Activated T-helper 17 cell treated with anti-CD3 and anti-CD28 coated beads, Interleukin-2, amount 50 U/mL, for 72 hours (primary cell): ENCODE measurements at places on chromosomes 6 and 20. TPM values are rescaled to one million over a fixed set of nuclear protein-coding genes. Genes with fewer than 3 reads are reported as not detected.

DNA sequence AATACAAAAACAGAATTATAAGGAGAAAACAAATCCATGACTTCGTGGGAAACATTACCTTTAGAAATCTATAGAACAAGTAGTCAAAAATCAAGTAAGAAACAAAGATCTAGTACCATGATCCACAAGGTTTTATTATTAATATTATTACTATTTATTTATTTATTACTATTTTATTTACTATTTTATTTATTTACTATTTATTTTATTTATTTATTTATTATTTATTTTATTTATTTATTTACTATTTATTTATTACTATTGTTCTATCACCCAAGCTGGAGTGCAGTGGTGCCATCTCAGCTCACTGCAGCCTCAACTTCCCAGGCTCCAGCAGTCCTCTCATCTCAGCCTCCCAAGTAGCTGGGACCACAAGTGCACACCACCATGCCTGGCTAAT lies 13.5 kb upstream of the ELMO2 start:
- ATAC-seq: no peak

DNA sequence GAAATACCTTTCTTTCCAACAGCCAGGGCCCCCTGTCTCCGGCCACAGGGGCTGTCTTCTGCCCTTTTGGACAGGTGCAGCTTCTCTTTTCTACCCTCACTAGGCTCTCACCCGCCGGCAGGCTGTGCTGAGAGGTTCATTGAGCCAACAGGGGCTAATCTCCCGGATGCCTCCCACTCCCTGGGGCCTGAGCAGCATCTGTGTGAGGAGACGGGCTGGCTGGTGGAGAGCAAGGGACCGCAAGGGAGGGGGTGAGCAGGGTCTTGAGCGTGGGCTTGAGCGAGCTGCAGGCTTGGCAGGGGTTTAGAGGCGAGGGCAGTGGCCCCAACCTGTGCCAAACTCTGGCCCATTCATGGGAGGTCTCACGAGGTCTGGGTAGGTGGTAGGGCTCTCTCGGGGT lies 56.5 kb upstream of the CST7 start:
- no peak for ATAC-seq

DNA sequence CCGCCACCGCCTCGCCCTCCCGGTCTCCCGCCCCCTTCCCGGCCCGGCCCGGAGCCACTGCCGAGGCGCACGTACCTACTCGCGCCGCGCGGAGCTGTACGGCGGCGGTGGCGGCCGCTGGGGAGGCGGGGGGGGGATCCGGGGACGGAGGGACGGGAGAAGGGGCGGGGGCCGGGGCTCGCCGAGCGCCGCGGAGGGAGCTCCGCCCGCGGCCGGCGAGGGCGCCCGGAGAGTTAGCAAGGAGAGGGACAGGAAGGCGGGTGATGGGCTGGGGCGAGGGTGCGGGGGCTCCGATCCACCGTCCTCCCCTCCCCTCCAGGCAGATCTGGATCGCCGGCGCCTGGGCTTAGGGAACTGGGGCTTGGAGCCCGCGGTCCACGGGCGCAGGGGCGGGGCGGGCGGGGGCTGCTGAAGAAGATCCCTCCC lies 548 bp upstream of the TMEM74B start:
- ATAC-seq: peak; percentile 29

GRCh38 chr6:6284221-6284966 lies 36.1 kb downstream of the F13A1 start:
- no peak for ATAC-seq

DNA sequence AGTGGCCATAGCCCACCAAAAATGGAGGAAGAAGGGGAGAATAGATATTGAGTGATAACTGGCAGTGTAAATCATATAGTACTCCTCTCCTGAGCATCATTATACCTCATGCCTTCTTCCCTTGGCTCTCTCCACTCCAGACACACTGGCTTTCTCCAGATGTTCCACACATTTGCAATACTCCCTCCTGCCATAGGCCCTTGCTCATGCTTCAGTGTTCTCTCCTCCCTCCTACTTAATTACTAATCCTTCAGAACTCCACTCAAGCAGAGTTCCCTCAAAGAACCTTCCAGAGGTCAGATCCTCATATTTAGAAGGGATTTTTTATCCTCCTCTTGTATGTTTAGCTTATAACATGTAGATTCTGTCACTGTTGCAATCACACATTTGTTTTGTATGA lies 279.5 kb upstream of the SUPT3H start:
- ATAC-seq: no peak

DNA sequence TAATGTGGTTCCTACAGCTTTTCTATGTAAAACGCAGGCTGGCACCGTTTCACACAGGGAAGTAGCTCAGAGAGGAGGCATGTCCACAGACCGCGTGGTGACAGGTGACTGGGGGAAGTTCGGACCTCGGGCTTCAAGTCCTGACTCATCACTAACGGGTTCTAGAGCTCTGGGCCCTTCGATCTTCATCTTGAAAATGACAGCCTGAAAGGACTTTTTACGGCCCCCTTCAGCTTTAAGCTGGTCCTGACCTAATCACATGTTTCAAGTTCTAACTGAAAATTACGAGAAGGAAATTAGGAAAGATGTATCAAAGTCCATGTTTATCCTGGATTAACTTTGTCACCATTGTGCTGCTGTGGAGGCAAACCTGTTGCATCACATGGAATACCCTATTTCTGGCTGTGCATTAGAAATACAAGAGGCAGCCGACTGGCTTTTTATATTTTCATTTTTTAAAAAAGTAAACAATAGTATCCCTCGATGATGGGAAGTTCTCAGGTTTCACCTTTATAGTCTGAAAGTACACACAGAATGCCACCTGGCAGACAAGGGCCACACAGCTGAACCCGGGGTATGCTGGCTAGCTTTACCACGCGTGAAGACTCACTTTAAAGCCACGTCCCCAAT lies 2.0 kb downstream of the MAN1A1 start:
- peak; percentile 22 for ATAC-seq

NR2E1 gene
- not detected for total RNA-seq

DEFB132 gene
- total RNA-seq: not detected

DNA sequence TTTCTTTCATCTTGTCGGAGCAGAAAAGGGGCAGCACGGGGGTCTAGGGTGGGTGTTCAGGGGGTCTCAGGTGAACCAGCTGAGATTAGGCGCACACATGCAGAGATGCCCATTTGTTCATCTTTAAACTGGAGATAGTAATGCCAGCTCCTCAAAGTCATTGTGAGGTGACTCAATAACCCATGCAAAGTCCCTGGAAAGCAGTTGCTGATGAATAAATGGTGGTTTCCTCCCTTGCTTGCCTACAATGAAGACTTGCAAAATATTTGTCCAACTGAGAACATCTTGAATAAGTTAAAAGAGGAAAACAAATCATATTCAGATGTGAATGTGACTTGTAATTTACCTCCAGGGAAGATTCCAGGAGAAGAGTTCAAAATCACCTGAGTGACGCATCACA lies 206.9 kb downstream of the LY86 start:
- no peak for ATAC-seq

- ATAC-seq: no peak
These were observed 1090.1 kb upstream of the ADGRB3 start for GRCh38 chr6:67544851-67545452.

- no peak for ATAC-seq
These were observed 36.0 kb downstream of the SUMO4 start for GRCh38 chr6:149435919-149436586.

DNA sequence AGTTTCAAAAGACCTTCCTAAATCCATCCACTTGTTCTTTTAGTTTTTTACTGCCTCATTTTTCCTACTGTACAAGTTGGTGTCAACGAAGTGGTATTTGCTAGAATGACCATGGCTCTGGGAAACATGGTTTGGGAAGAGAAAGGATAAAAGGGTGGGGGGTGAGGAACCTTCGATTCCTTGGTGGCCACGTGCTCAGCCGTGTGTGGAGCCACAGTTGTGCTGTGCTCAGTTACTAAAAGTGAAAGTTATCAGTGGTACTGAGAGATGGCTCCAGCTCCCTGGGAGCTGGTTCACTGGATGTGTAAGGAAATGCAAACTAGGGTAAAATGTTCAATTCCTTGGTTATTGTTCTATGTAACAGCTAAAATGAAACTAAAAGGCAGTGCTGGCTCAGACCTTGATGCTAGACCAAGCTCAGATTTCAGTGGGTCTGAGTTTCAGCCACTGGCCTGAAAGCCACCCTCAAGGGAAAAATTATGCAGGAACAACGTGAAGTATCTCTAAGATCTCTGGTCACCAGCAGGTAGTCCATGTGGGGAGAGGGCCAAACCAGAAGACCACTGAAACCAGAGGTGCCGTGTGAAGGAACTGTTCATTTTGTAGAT lies 7.4 kb upstream of the SLC22A2 start:
- peak; percentile 73 for ATAC-seq

- peak; percentile 90 for ATAC-seq
These were observed 30.6 kb downstream of the MRPL14 start for GRCh38 chr6:44096612-44097011.

GHRH gene
- not detected for total RNA-seq

DNA sequence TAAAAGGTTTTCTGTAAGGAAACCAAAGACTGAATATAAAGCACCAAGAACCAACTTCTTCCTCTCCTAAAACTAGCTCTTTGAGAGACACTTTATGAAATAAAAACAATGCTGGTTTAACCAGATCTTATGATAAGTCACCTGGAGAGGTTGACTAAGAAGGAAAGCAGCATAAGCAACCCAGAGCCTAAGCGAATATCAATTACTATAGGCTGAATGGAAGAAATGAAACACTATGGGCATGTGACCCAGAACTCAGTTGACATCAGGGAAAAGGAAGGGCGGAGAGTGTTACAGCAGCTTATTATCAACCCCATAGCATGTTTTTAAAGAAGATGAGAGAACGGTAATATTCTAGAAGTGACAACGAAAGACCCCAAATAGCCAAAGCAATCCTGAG lies 94.1 kb upstream of the STMND1 start:
- peak; percentile 86 for ATAC-seq

DNA sequence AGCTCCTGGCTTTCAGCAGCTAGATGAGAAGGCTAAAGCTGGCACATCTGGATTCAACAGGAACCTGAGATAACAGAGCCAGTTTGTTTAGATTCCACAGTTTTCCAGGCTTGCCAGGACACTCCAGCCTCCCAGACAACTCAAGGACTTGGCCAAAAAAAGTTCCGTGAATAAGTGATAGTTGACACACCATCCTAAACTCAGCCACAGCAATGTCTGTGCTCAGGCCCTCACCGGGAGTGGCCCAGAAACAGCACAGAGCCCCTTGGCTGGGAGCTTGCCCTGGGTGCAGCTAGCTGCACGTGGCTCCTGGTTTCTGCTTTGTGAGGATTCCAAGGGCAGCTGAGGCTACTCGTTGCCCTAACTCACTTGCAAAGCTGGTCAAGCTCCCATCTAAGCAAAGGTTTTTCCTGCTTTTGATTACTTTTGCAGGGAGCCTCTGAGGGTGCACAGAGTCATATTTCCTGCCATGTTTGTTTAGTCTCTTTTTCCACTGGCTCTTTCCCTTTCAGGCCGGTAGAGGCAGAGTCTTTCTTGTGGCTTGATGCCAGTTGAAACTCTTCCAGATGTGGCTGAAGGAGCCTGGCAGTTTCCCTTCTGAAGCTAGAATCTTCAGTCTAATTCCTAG lies 118.3 kb upstream of the ECI2 start:
- ATAC-seq: no peak

DNA sequence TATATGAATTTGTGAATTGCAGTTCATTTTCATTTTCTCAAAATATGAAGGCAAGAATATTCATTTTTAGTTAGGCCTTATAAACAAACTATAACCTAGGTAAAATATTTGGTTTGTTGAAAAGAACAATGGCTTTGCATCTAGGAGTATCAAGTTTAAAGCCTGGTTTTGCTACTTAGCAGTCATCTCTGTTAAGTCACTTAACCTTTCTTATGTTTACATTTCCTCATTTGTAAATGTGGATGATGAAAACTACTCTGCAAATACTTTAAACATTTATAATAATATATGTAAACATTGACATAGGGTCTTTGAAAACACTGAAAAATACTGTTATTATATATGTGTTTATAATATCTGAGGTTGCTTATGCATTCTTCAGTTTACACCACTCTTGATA lies 135.5 kb downstream of the CENPW start:
- no peak for ATAC-seq

IL17A gene
- total RNA-seq: 45.4 TPM

GPR6 gene
- total RNA-seq: not detected

- no peak for ATAC-seq
These were observed 30.2 kb downstream of the VEGFA start for GRCh38 chr6:43800298-43800623.
